D721Med (cell line): ENCODE measurements at places on chromosomes 6 and 20.

GRCh38 chr6:169798764-169799473, 47.5 kb downstream of the ERMARD start:
- no peak for DNase-seq

DNA sequence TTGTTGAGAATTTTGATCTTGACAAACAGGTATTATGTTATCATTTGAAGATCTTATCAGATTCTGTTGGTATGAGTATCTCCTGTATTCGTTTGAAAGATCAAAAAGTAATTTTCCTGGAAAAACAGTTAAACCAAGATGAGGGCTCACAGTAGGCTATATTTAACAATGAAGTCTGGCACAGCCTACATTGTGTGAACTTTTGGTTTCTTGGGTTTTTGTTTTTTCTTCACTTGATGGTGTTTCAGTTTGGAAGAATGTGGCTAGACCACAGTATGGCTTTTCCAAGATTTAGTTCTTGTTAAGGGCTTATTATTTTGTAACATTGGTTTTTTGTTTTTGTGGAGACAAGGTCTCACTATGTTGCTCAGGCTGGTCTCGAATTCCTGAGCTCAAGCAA, 306.4 kb downstream of the CDKAL1 start:
- no peak for DNase-seq

DNA sequence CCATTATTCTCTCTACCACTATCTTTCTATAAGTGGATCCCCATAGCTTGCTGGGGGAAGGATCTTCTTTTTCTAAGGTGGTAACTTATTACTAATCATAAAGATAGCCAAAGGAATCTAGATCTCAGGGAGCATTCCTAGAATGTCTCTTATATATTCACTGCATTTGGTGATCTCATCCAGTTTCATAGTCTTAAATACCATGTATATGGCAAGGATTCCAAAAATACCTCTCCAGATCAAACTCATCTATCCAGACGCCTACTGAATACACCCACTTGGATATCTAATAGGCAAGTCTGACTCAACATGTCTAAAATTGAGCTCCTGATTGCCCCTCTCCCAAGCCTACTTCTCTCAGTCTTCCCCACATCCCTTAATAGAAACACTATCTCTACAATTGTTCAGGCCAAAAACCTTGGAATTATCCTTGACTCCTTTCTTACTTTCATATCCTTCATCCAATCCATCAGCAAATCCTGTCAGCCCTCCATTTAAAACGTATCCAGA, 264.4 kb downstream of the HACE1 start:
- no peak for DNase-seq

GRCh38 chr20:24825591-24825990, 123.5 kb upstream of the CST7 start:
- no peak for DNase-seq

DNA sequence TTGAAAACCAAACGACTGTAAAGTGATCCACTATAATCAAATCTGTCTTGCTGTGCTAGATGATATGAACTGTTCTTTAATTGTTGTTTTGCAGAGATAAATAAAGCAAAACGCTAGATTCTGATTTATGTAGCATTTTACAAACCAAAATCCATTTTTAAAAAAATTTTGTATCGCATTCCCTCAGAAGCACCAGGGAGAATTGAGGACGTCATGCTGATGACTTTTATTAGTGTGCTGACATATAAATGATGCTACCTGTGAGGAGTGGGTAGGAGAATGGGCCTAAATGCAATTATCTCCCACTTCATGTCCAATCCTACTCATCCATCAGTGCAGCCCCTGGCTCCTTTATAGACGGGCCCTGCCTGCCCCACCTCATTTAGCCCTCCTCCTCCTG, 282.4 kb downstream of the PACRG start:
- no peak for DNase-seq

GRCh38 chr6:55836481-55836880, 38.9 kb downstream of the BMP5 start:
- no peak for DNase-seq

DNA sequence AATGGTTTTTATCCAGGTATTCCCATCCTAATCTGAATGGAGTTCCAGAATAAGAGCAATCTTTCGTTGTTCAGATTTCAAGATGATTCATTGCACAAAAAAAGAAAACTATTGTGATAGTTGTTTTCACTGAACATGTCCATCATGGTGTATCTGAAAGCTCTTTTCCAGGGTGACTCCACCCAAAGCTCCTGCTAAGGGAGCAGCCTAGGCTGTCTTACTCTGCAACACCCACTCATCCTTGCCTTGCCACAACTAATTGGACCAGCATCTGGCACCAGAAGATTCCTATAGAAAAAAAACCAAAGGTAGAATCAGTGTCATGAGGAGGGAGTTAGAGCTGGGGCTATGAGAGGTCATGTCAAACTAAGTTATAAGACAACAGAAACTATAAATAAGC, 7.9 kb upstream of the SYNCRIP start:
- no peak for DNase-seq

DNA sequence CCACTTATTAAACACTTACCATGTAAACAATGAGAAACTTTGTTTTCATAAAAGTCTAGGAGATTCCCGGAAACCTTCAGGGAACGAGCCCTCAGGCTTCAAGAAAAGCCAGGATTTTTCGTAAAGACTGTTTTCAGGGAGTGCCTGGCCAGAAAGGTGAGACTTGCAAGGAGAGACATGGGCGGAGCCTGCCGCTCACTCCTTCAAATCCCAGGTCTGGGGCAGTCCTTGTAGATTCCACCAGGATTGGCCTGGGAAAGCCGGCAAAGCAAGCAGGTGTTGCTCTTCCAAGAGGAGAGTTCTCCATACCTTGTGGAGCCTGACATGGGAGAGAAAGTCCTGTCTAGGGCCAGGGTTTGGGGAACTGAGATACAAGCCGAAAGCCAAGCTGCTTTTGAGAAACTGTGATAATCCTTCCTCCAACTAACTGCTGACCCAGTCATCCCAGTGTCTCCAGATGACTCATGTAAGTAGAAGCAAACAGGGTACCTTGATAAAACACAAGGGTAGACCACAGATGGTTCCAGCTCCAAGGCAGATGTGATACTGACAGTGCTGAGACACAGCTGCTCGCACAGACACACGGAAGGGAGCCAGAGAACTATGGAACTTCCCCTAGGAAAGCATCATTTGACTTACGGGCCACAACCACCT, 69.4 kb upstream of the NAA20 start:
- DNase-seq = no peak

- DNase-seq = no peak
Observed at GRCh38 chr6:29619578-29620160, 13.3 kb downstream of the GABBR1 start.

- no peak for DNase-seq
Observed at GRCh38 chr20:49795135-49795424, 17.5 kb upstream of the SLC9A8 start.

- DNase-seq = no peak
Observed at GRCh38 chr6:167678102-167679101, 148.3 kb upstream of the AFDN start.

DNA sequence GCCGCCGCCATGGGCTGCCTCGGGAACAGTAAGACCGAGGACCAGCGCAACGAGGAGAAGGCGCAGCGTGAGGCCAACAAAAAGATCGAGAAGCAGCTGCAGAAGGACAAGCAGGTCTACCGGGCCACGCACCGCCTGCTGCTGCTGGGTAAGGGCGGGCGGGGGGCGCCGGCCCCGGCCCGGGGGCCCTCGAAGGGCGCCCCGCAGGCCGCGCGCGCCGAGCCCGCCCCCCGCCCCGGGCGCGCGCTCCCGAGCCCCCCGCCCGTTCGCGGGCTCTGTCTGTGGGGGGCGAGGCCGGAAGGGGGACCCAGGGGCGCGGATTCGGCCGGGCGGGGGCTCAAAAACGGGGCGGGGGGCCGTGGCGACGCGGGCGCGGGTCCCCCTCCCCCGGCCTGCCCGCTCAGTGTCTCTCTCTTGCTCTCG, 39.2 kb downstream of the GNAS start:
- DNase-seq = no peak

DNA sequence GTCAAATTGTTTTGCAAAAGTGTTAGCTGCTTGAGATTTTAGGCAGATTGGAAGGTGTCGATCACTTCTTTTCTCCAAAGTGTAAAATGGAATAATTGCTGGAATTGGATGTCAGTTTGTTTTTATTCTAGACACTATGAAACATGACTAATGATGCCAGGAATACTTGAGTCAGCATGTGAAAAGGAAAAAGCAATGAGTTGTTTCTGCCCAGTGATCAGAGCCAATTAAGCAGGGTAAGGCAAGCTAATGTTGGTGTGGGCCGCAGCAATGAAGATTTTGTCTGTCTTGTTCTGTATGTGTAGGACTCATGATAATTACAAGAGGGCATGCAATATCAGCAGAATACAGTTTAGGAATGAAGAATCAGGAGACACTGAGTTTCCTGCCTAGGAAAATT, 110.3 kb downstream of the CARMIL1 start:
- no peak for DNase-seq

DNA sequence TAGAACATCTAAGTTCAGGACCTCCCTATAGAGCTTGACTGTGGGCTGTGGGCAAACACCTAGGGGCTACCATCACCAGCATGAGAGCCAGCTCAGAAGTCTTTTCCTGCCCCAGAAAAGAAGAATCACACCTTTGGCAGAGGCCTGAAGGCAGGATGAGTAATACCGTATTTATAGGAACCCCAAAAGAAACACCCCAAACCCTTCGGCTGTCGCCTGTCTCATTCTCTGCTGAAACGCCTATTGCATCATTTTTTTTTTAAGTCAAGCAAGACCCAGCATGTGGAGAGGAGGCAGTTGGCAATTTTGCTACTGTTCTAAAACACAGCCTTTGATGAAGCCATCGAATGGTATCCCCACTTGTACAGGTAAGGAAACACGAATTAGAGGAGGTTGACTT, 436.4 kb downstream of the TFAP2A start:
- DNase-seq = no peak

DNA sequence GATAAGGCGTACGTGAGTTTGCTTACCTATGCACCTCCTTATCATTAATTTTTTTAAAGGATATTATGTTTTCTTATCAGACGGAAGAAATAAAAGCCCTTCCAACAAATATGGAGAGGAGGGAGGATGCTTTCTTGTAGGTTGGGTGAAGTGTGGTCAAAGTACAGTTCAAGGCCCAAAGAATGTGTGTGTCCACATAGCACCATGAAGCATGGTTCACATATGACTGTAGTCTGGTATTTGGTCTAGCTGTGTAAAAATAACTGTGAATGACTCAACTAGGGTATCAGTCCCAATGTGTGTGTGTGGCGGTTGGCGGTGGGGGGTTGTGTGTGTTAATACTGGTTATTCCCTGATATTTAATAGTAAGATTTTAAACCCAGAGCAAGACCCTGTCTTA, 212.7 kb downstream of the TMEM242 start:
- no peak for DNase-seq

- no peak for DNase-seq
Observed at GRCh38 chr6:36244641-36245280, 25.1 kb upstream of the PNPLA1 start.

GRCh38 chr6:43962458-43962857, 164.8 kb downstream of the MRPL14 start:
- no peak for DNase-seq

- DNase-seq = no peak
Observed at GRCh38 chr20:23909390-23909789, 29.8 kb upstream of the CST5 start.

DNA sequence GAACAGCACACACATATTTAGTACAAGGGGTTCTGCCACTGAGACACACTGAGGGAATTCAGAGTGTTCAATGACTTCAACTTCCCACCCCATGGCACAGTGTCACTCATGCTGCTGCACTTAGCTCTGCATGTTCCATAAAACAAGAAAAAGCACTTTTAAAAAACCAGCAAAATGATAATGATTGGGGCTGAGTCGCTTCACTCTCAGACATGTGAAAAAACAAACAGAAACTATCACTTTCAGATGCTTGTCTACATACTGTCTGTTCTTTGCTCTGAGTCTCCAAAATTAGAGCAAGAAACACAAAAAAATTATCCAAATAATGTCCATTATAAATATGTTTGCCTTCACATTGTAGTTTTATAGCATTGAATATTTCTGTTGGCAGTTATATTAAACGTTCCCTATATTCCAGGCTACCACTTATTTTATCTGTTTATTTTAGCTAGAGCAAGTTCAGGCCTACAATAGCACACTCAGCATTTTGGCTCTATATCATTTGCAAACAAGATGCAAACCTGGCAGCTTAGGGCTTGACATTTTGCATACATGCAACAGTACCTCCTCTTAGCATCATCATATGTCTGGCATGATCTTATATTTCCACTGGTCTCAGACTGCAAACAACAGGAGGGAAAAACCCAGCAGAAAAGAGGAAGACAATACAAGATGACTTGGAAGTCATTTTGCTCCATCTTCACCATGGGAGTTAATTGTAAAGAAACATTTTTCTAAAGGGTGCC, 398.8 kb downstream of the HACE1 start:
- no peak for DNase-seq

DNA sequence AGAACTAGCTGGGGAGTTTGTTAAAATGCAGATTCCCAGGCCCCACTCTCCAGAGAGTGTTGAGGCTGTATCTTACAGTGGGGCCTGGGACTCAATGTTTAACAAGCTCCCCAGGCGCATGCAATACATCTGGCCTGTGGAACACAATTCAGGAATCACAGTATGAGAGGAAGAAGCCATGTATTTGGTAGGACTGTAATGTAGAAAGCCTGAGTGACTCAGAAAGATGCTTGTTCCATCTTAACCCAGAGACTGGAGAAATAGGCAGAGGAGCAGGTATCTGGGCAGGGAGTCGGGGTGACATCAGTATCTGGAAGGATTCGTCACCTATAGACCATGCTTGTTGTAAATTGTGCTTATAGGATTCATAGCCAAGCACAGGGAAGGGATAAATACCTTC, 90.5 kb downstream of the UNC5CL start:
- DNase-seq = no peak
